ENCODE measurements at places on chromosomes 6 and 20.

GRCh38 chr20:18058661-18059467, 1.1 kb upstream of the OVOL2 start:
- peak; percentile 16 for DNase-seq

GRCh38 chr6:144647971-144648651, 363.0 kb downstream of the UTRN start:
- no peak for DNase-seq

DNA sequence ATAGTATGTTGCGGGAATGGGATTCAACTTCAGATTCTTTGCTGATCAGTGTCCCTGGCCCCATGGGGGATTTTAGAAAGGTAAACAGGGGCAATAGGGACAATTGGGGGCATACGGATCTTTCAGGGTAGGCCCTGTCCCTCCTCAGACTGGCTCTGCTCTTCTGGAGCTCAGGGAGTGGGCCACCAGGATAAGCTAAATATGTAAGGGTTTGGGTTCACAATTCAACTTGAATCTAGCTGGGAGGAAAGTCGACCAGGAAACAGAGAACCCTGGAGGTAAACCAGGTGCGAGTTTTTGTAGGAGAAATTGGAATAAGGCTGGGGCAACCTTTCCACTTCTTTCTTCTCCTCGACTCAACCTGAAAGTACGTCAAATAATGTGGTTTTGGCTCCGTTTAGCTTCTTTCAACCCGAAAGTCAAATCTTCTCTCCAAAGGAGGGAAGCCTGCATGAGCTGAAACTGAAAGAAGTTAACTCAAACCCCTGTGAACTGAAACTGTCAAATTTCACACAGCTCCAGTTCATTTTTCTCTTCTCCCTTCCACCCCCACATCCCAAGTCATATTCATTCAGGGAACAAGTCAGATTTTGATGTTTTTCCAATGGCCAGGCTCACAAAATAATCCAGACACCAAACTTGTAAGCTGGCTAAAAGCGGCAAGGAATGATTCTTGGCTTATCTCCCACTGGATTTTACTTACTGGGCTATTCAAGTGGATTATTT, 278.2 kb downstream of the CLIC5 start:
- no peak for DNase-seq

DNA sequence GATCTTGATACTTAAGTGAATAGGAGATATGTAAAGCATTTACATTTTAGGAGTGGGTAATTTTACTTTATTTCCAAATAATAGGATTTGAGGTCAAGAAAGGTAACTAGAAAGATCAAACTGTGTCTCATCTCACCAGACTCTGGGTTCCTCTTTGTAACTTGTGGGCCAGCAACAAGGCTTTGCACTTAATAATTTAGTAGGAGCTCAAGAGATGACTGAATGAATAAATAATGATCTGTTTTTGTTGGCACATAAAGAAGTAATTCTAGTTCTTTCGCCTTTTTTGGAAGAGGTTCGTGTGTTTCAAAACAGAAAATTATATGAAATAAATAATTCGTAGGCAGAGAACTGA, 67.4 kb upstream of the FABP7 start:
- DNase-seq = no peak

- no peak for DNase-seq
Observed at GRCh38 chr6:26152226-26153101, 65.2 kb downstream of the HFE start.

- DNase-seq = no peak
Observed at GRCh38 chr6:167134448-167135328, 11.8 kb downstream of the CCR6 start.
